Myocyte (in vitro differentiated cells): ENCODE measurements at places on chromosomes 5 and 9.
A peak's percentile ranks its signal among the peaks of the same experiment; 100 is the strongest.

- peak; percentile 56 for DNase-seq
Measured at GRCh38 chr5:171897231-171897630, 109.2 kb downstream of the FBXW11 start.

- no peak for DNase-seq
Measured at GRCh38 chr9:128627906-128628305, 28.7 kb downstream of the DYNC2I2 start.

- DNase-seq, result peak; percentile 67
Measured at GRCh38 chr9:36207016-36207415, 16.3 kb downstream of the CLTA start.

DNA sequence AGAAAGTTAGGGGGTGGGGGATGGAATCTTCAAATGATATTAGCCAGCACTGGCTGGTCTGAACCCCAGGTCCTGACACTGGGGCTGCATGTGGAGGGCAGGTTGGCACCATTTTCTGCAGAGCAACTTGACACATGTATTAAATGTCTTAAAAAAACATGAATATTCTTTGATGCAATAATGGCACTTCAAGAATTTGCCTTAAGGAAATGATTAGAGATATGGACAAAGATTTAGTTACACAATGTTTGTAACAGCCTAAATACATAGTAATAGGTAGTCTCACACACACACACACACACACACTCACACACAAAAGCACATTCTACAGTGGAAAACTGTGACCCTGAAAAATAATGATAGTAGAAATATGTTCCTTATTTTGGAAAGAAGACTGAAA lies 3.6 kb downstream of the SVEP1 start:
- no peak for DNase-seq

DNA sequence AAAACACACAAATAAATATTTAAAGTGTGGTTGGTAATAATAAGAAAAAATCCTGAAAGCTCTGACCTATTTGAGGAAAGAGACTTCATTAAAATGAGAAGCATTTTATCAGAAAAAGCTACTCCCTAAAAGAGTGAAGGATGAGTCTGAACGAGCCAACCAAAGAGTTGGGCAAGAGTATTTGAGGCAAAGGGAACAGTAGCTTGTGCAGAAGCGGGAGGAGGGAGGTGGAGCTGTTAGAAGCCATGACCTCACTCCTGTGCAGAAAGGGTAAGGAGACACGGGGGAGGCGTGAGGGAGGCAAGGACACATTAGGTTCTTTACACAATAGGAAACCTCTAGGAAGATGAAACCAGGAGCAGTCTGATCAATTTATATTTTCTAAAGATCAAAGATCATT lies 29.4 kb downstream of the SH3RF2 start:
- no peak for DNase-seq

DNA sequence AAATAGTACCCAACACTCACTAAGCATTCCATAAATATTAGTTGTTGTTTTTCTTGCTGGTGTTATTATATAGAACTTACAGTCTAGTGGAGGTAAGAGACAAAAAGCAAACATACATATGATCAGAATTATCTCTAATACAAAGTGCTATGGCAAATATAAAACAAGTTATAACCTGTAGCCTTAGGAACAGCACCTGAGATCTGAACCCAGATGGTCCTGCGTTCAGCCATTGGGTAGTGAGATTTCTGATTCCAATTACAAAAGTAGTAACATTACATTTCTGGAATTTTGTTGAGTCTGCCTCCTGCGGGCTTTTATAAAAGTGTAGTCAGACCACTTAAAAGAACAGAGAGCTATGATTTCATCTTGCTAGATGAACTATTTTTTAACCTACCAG lies 242.9 kb upstream of the ZNF462 start:
- no peak for DNase-seq

- DNase-seq, result no peak
Measured at GRCh38 chr9:95333426-95333825, 15.9 kb upstream of the FANCC start.

GRCh38 chr9:79641070-79641469 lies 69.3 kb downstream of the TLE4 start:
- no peak for DNase-seq

- no peak for DNase-seq
Measured at GRCh38 chr5:96902876-96903275, 26.6 kb downstream of the ERAP2 start.

DNA sequence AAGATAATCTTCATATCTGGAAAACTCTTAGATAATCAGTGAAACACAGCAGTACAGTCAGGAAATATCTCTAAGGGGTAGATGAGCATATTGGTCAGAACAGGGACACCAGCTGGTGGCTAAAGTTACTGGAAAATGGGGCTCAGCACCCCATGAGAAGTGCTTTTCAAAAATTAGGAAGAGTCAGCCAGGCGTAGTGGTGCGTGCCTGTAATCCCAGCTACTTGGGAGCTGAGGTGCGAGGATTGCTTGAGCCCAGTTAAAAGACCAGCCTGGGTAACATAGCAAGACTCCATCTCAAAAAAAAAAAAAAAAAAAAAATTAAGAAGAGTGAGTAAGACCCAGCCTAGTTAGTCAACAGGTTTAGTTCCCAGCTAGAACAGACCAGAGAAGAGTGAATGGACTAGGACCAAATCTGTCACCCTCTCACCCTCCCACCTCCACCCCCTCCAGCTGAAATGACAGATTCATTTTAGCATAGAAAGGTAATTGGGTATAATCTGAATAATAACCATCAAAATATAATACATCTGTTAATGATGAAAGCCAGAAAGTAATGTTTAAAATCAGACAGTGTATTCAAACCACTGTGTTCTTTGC lies 120.9 kb downstream of the CDC42SE2 start:
- no peak for DNase-seq

GRCh38 chr9:93052791-93053540 lies 5.5 kb upstream of the SUSD3 start:
- DNase-seq, result no peak

- no peak for DNase-seq
Measured at GRCh38 chr9:123984802-123985201, 26.8 kb upstream of the LHX2 start.

GRCh38 chr5:28855626-28856025 lies 1817.2 kb upstream of the CDH9 start:
- DNase-seq, result peak; percentile 2

DNA sequence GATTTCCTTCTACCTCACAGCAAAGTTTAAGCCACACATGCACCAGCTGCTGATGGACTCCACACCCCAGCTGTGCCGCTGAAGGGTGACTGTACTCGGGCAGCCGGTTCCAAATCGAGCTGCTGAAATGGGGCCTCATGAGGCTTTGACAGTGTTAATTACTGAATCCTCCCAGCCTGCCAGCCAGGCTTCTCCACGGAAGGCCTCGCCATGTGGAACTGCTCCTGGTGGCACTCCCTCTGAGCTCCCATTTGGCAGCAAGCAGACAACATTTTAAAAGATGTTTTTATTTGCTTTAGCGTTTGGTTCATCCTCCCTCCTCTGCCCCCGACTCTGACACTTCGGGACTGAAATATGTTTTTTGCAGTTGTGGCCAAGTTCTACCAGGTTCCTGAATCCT lies 479.4 kb upstream of the MPDZ start:
- DNase-seq, result peak; percentile 79

DNA sequence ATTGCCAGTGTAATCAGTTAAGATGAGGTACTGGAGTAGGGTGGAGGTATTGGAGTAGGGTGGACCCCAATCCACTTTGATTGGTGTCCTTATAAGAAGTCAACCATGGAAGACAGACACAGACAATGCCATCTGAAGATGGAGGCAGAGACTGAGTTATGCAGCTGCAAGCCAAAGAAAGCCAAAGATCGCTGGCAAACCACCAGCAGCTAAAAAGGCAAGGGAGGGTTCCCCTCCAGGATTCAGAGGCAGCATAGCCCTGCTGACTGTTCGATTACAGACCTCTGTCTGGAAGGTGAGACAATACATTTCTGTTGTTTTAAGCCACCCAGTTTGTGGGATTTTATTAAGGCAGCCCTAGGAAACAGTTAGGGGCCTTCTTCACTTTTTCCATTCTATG lies 30.5 kb upstream of the CKMT2 start:
- DNase-seq, result peak; percentile 56

DNA sequence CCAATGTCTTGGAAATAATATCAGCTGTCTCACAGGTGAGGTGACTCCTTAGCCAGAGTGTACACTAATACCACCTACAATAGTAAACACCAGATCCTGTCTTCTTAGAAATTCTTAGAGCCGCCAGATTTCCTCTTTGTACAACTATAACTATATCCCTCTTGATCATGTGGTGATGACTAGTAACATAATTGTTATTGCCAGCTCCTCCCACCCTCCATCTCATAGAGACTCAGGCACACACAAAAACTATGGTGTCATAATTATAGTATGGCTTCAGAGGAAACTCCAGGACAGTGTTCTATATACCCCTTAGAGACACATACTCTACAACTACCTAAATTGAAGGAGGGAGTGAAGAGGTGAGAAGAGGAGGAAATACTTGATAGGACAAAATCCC lies 33.1 kb downstream of the PGGT1B start:
- no peak for DNase-seq

DNA sequence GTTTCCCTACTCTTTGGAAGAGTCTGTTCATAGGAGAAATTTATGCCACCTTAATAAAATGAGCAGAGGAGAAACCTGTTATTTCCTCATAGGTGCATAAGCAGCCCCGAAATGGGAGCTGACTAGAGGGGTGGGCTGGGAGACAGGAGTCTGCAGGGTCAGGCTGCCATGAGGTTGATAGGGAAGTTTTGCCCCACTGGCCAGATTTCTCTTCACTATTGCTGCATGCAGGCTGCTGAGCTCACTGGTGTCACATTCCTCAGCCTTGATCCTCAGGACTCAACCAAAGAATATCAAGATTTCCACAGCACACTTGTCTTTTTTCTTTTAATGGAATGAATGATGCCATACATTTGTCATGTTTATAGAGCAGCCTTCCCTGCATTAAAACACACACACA lies 60.7 kb downstream of the BHMT start:
- no peak for DNase-seq

DNA sequence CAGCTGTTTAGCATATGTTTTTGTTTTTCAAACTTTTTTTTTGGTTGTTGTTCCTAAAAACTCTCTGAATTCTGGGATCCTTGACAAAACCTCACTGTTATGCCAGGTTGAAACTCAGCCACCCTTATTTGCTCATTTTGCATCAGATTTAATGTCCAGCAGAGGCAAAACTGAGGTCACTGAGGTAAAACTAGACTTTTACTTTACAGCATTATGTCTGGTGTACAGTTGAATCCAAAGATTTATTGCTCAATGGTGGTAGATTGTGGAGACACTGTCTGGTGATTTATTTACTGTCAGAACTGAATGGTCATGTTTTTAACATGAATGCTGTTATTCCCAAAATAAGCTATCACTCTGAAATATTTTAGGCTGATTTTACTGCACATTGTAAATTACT lies 87.9 kb downstream of the FBXL7 start:
- DNase-seq, result peak; percentile 13

GRCh38 chr9:7794196-7794595 lies 5.4 kb downstream of the DMAC1 start:
- DNase-seq, result no peak

GRCh38 chr9:88435336-88435735 lies 47.1 kb downstream of the SPIN1 start:
- no peak for DNase-seq

- DNase-seq, result no peak
Measured at GRCh38 chr5:147673791-147674190, 108.7 kb downstream of the JAKMIP2 start.

DNA sequence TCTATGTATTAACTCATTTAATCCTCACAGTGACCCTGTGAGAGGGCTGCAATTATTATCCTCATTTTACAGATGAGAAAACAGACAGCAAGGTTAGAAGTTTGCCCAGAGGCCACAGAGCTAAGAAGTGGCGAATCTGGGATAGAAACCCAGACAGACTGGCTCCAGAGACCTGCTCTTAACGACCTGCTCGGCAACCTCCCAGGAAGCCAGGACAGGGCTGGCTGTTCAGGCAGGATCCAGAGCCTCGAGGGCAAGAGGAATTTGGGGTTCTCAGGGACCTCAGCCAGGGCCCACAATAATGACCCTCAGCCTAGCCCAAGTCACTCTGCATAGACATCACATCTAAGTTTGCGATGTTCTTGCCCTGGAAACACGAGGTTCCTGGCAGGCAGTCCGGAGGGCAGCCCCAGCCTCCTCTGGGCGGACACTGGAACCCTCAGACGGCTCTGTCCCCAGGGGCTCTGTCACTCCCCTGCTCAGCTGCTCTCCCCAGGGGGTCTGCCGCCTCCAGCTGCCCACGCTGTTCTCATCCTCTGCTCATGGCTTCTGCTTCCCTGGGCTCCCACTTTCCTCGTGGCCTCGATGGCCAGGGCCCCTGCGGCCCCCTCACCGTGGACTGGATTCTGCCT lies 138.5 kb upstream of the ERCC6L2 start:
- DNase-seq, result no peak

DNA sequence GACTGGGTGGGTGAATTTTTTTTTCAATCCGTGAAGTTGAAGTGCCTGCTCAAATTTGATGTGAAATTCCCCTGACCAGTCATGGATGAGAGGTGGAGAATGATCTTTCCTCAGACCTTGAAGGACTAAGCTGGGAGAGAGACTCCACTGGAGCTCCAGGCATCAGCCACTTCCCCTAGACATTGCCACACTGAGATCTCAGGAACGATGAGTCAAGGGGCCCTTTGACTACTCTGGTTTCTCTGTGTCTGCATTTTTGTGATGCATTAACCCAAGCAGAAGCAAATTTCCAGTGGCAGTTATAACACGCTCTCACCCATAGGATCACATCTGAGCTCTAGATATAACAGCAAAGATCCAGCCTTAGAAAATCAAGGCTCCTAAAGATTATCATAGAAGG lies 171.2 kb upstream of the KIF2A start:
- no peak for DNase-seq

GRCh38 chr9:72041775-72042194 lies 18.6 kb downstream of the C9orf57 start:
- DNase-seq, result peak; percentile 26

DNA sequence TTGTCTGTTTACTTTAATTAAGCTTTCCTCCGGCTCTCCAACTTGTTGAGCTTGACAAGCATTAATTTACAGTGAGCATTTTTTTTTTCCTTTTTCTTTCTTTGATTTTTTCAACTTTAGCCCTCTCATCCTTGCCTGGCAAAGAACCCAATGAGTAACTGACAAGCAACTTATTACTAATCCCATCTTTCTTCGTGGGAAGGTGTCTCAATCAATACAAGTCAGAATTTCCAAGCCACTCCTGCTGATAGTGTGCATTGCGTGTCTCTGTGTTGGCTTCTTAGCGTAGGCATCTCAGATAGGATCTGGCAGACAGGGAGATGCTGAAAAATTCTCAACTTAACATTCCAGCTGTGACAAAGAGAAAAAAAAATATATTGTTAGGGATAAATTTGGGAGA lies 527.7 kb upstream of the WWC1 start:
- no peak for DNase-seq
